ENCODE measurements at places on chromosomes 4 and X. TPM values are rescaled to one million over a fixed set of nuclear protein-coding genes. Genes with fewer than 3 reads are reported as not detected.
A peak's percentile ranks its signal among the peaks of the same experiment; 100 is the strongest.

DNA sequence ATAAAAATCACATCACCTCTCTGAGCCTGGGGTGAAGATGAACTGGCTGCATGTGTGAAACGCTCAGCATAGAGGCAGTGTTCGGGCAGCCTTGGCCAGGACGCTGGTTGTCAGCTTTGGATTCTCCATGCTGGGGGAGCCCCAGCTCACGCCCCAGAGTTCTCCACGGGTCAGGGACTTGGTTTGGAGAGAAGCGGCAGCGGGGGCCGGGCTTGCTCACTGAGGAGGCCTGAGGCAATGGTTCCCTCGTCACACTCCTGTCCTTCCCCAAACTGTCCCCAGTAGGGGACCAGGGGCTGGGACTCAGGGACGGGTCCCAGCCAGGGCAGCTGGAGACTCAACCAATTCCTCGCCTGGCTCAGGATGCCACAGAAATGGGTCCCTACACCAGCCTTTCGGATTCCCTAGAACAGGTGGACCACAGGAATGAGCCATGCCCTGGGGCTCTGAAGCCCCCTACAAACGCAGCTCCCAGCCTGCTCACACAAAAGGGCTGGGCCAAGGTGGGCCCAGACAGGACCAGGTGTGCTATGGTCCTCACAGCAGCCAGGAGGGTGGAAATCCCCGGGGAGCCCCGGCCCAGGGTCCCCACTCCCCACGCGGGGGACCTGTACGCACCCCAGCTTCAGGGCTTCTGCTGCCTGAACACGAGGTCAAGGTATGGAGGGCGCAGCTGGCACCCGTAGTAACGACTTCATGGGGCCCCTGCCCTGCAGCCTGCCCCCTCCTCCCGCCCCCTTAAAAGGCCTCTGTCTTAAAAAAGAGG is 1.4 kb downstream of the MXD4 start:
- DNase-seq = no peak

Gene HNRNPD
- total RNA-seq = 38.6 TPM

Gene ATOH1
- not detected for total RNA-seq

- no peak for DNase-seq
Measured at GRCh38 chrX:11081511-11081910, 29.6 kb upstream of the HCCS start.

- DNase-seq = no peak
Measured at GRCh38 chr4:178395798-178396197, 953.6 kb upstream of the AGA start.

GRCh38 chr4:173135241-173135847 is 33.3 kb upstream of the GALNT7 start:
- DNase-seq = peak; percentile 6

DNA sequence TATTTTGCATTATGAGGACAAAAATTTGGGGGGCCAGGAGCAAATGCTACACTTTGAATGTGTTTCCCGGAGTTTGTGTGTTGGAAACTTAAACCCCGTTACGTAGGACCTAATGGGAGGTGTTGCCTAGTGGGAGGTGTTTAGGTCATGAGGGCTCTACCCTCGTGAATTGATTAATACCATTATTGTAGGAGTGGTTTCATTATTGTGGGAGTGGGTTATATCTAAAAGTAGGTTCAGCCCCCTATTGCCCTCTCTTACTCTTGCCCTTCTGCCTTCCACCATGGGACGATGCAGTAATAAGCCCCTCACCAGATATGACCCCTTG is 15.5 kb downstream of the UBA6 start:
- DNase-seq = no peak

- no peak for DNase-seq
Measured at GRCh38 chrX:112818114-112819007, 22.3 kb downstream of the AMOT start.

Gene GPR173
- total RNA-seq = 0.24 TPM

Gene TMEM150C
- total RNA-seq = 0.36 TPM

Data from Daoy (cell line).